Caudate nucleus (tissue), 63 donors: ENCODE measurements at places on chromosomes 3 and 15.

DNA sequence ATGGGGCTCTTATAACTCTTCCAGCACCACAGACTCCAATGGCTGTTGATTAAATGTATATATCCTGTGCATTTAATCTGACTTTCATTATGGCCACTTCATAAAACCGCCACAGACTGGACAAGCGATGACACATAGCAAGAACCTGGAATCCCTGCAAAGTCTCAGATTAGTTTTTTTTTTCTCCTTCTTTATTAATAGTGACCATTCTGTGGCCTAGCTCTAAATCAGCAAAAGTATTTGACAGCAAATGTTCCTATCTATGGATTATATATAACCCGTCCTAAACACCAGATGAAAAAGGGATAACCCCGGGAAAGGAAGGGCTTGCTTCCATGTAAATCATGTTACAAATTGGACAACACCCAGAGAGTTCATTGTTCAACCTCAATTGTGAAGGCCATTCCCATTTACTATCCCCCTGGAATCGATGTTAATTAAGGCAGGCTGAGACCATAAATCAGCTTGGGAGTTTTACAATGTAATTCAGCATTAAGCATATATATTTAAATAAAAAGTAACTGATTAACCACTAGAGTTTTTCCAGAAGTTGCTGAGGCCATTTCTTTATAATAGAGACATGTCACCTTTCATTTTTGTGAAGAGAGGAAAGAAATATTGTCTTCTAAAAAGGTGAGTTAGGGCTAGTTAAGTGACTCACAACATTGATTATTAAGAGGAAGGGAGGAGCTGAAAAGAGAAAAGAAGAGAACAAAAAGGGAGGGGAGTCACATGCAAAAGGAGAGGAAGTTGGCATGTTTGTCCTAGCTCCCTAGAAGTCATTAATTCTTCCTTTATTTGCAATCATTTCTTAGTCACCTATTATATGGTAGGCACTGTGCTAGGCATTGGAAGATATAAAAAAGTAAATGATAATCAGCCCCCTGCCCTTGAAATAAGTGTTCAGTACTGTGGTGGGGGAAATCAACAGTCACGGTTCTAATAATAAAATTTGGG is 26.2 kb downstream of the ALDH1A2 start:
- DNase-seq, result no peak

GRCh38 chr3:195255571-195256501 is 15.1 kb downstream of the XXYLT1 start:
- DNase-seq, result no peak

DNA sequence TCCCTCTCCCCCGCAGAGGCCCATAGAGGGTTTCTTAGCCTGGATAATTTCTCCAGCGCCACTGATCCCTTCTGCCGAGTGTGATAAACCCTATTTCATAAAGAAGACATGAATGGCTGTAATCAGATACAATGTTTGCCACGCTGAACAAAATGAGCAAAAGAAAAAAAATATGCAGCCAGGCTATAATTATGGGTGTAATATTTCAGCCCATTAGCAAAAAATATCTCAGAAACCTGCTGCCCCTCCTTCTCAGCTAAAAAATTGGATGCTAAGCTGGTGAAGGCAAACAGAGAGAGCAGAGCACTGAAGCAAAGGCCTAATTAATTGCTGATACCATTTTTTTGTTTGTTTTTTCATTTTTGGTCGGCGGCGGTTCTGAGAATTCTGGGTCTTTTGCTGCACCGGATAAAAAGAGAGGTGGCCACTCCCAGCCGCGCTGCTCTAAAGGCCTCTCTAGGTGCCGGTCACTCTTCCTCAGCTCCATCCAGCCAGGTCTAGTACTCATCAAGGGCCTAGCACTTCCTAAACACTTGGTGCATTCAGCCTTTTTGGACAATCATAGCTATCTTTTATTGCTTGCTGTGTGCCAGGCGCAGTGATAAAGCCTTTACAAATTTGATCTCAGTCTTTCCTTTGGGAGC is 128.7 kb upstream of the TLE3 start:
- no peak for DNase-seq

GRCh38 chr15:35713733-35714132 is 167.8 kb upstream of the DPH6 start:
- no peak for DNase-seq

GRCh38 chr3:175111036-175111435 is 251.9 kb downstream of the NAALADL2 start:
- DNase-seq, result no peak

DNA sequence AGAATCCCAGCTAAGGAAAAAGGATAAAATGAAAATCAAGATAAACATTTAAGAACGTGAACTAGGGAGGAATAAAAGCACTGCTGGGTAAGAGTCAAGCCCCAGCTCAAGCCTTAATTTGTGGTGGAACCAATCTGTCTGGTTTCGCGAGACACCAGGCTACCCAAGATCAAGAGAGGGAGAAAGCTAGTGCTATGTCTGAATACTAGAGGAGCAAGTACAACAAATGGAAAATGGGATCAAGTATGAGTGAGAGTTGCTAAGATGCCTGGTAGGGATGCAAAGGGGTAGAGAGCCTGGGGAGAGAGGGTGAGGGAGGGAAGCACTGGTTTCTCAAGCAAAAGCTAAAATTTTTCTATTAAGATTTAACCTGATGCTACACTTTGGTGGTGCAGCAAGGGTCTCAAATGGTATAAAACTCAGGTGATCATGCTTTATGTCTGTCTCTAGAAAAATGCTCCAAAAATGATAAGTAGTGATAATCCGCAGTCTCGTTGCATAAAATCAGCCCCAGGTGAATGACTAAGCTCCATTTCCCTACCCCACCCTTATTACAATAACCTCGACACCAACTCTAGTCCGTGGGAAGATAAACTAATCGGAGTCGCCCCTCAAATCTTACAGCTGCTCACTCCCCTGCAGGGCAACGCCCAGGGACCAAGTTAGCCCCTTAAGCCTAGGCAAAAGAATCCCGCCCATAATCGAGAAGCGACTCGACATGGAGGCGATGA is 1.7 kb upstream of the SETD5 start:
- no peak for DNase-seq

DNA sequence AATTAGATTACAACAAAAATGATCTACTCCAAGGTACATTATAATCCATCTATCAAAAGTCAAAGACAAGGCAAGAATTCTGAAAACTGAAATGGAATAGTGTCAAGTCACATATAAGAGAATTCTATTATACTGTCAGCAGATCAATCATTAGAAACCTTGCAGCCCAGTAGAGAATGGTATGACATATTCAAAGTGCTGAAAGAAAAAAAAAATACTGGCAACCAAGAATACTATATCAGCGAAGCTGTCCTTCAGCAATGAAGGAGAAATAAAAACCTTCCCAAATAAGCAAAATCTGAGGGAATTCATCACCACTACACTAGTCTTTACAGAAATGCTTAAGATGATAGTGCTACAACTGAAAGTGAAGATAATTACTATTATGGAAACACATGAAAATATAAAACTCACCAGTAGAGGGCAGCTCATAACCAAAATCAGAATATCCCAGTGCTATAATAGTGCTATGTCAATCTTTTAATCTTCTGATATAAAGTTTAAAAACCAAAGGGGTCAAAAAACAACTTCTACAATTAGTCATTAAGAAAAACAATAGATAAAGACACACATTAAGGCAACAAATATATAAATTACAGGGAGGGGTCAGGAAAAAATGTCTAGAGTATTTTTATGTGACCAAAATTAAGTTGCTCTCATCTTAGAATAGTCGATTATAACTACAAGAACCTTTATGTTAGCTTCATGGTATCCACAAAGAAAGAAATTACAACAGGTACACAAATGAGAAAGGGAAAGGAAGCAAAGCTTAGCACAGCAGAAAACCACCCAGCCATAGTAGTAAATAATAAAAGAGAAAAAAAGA is 190.7 kb upstream of the CNTN6 start:
- DNase-seq, result no peak

GRCh38 chr3:175005881-175006280 is 146.7 kb downstream of the NAALADL2 start:
- no peak for DNase-seq

DNA sequence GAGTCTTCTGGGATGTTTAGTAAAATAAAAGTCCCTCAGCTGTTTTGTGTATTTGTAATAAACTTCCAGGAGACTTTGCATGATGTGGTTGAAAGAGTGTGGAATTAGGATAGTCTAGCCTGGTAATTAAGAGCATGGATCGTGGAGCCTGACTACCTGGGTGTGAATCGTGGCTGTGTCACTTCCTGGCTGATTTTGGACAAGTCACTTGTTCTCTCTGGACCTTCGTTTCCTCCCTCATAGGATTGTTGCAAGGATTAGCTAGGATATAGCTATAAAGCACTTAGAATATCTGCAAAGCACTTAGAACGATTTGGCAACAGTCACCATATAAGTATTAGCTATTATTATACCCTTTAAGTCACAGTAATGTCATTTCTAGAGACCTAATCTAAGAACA is 40.2 kb downstream of the SLMAP start:
- no peak for DNase-seq

DNA sequence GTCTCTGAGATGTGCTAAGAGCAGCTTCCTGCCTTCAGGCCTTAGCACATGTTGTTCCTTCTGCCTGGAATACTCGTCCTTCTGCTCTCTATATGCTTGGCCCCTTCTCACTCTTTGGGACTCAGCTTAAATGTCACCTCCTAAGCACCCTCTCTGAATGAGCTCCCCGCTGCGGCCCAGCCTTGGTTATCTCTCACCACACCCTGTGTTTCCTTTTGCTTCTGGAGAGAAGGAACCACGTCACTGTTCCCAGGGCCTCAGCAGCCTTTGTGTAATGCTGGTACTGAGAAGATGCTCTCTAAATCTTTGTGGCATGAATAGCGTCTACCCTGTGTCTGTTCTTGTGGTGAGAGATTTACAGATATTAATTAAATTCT is 2.2 kb downstream of the FAH start:
- no peak for DNase-seq

DNA sequence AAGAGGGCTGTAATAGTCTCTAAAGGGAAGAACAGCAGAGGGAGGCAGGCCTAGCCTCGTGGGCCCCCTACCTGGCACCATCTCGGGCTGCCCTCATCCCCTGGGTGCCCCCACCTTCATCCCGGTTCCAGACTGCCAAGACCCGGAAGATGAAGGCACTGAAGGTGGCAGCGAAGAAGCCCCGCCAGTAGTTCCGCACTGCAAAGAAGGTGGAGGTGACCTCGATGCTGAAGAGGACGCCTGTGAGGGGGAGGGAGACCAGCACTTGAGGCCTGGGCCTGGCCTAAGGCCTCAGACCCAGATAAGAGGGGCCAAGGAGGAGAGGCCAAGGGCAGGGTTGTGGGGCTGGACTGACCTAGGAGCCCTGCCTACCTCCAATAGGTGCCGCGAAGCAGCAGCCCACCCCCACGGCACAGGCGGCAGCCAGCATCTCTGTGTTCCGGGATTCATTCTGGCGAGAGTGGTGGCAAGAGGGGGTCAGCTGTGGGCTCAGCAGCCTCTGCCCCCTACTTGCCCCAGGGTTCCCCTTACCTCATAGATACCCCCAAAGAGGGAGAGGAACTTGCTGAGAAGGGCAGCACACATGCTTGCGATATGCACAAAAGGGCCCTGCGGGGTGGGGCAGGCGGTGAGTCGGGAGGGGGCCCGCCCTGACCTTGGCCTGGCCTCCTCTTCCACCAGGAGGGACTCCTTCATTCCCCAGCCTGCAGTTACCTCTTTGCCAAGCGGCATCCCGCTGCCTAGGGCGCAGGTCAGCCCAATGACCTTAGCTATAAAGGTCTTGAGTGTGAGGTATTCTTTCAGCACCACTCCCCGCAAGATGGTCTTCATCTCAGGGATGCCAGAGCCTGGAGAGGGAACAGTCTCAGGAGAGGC is 3.9 kb downstream of the CLCN2 start:
- no peak for DNase-seq

GRCh38 chr3:125440559-125440955 is 65.4 kb upstream of the ZNF148 start:
- no peak for DNase-seq

- DNase-seq, result no peak
Observed at GRCh38 chr3:8984526-8984925, 21.3 kb upstream of the RAD18 start.

DNA sequence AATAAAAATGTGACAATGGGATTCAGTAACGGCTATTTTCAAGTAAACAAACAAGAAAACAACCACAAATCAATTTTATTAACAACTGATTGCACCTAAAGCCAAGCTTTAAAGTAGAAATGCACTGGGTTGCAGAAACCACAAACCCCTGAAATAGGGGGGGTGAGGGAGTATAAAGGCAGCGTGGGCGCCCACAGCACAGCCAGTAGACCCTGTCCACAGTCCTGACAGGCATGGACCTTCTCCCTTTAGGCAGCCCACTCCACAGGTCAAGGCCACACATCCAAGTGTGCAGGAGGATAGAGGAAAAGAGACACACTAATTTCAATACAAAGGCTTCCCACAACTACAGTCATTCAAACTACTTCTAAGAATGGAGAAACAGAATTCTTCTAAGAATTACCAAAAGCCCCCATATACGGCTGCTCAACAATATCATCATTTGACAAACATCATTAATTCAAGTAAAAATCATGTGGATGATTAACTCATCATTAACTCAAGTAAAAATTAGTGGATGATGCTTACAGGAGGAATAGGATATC is 48.7 kb downstream of the CHSY1 start:
- DNase-seq, result no peak

DNA sequence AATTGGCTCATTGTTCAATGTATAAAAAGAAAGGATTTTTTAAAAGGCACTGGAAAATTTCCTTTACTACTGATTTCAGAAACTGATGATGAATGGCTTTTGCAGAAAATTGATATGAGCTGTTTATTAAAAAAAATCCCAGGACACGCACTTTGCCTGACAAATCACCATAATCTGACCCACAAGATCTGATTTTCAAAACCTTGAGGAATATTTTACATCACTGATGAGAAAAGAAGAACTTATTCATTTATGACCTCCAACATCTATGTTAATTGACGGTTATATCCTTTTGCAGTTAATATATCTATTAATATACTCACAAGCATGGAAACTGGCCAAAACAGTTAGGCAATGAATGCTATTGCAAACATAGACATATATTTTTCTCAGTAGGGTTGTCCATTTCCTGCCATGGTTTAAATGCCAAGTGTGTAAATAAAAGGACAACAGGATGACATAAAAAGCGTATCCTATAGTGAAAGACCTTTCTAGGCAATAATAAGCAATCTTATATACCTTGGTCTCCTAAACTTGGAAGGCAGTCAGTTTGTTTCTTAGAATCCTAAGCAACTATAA is 109.7 kb upstream of the SLC7A14 start:
- no peak for DNase-seq

GRCh38 chr3:149717391-149718056 is 34.8 kb downstream of the COMMD2 start:
- DNase-seq, result peak; percentile 6

DNA sequence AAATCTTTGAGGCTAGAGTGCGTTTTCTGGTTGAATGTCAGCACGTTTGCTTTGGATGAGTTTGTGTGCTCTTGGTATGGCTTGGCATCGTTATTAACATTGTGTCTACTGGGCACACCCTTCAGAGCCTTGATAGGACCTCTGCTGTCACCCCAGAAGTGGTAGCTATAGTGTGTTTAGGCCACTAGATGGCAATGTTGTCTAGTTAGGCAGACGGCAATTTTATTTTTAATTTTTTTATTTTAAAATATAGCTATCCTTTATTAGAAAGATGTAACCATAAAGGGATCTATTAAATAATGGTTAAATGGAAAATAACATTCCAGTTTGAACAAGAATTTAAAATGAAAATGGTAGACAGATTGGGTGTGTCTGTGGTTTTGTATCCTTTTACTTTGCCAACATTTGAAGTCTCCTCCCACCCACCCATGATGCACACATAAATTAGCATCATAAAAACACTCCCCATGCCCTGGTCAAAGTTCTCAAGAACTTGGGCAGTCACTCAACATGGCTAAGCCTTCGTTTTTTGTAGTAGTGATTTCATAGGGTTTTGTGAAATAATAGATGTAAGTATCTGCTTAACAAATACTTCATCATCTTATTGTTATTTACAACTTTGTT is 200.7 kb downstream of the KCNH8 start:
- DNase-seq, result peak; percentile 1
